K562 (cell line): ENCODE measurements at places on chromosomes 16 and 17. TPM values are rescaled to one million over a fixed set of nuclear protein-coding genes. Genes with fewer than 3 reads are reported as not detected.

Gene BAIAP3
- 1.5 and 4.5 TPM in 2 replicates for polyA plus RNA-seq

Gene NFATC2IP
- polyA plus RNA-seq: 73.7 and 80.9 TPM in 2 replicates

Gene HIC1
- polyA plus RNA-seq: 1.4 and 2.3 TPM in 2 replicates

Gene C1QTNF1
- polyA plus RNA-seq: not detected in 2 replicates

Gene MEIOB
- polyA plus RNA-seq: 136 and 153 TPM in 2 replicates

Gene SDK2
- polyA plus RNA-seq: not detected in 2 replicates

- no peaks in the 10 kb centered on the region for H3K4me1 ChIP-seq
- H3K27me3 ChIP-seq: no peaks in the 10 kb centered on the region
- H3K27ac ChIP-seq: no peak overlapping the region
- no peaks in the 10 kb centered on the region for H3K36me3 ChIP-seq
- no peak for DNase-seq
Observed at GRCh38 chr17:5893741-5894140, 176.4 kb upstream of the WSCD1 start.

DNA sequence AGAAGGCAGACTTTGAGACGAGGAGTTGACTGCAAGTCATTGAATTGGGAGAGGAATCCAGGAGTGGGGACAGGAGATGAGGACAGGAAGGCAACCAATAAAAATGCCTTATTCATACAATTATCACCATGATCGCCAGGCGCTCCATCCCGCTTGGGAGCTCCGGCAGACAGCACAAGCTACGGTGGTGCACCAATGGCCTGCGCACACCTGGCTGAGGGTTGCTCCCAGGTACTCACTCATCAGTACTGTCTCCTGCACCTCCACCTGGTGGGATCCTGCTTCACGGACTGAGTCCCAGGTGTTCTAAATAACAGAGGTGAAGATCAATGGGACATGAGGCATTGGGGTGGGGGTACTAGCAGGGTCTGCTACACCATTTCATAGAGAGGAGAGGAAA lies 160.0 kb upstream of the TNRC6C start:
- DNase-seq: no peak
- no peaks in the 10 kb centered on the region for H3K4me1 ChIP-seq
- H3K27me3 ChIP-seq: peaks cover 61% of the 10 kb centered on the region
- no peaks in the 10 kb centered on the region for H3K36me3 ChIP-seq
- H3K4me3 ChIP-seq: no peak overlapping the region
- no peak overlapping the region for H3K27ac ChIP-seq

DNA sequence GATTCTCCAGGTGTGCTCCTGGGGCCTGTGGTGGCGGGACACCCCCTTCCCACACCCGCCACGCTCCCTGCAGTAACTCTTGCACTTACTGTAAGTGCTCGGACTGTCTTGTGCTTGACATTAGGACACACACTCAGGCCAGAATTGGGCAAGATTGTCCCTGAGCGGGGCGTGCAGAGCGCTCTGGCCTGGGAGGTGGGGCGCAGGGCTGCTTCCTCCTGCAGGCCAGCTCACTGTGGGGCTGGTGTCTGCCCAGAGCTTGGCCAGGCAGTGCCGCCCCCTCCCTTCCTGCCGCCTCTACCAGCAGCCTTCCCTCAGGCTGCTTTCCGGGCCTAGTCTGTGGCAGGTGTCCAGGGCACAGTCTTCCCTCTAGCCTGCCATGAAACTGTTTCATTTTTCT lies 6.1 kb upstream of the ATP6V0C start:
- H3K27me3 ChIP-seq: no peaks in the 10 kb centered on the region
- H3K27ac ChIP-seq: no peak overlapping the region
- peaks cover 26% of the 10 kb centered on the region for H3K4me1 ChIP-seq

- no peak overlapping the region for H3K4me3 ChIP-seq
Observed at GRCh38 chr17:15185625-15185991, 79.5 kb downstream of the PMP22 start.

DNA sequence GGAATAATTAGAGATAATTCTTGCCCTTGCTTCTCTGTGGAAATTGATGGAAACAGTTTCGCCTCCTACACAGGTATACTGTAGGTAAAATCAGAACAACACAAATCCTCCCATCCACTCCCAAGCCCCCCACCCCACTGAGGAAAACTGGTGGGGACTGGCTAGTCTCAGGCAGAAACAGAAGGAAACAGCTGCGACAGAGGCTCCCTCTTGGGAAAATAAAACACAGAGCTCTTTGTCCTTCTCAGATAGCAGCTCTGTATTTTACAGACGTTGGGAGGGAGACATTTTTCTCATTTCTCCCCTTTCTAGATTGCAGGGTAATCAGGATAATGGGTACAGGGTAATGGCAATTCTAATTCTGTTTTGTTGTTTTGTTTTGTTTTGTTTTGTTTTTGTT lies 1.1 kb downstream of the SLFN13 start:
- H3K27me3 ChIP-seq: peaks cover 19% of the 10 kb centered on the region; the same call in 2 of the 3 replicates
- no peak overlapping the region for H3K4me3 ChIP-seq
- no peak overlapping the region for H3K27ac ChIP-seq
- no peaks in the 10 kb centered on the region for H3K4me1 ChIP-seq
- no peaks in the 10 kb centered on the region for H3K36me3 ChIP-seq
- DNase-seq: no peak

DNA sequence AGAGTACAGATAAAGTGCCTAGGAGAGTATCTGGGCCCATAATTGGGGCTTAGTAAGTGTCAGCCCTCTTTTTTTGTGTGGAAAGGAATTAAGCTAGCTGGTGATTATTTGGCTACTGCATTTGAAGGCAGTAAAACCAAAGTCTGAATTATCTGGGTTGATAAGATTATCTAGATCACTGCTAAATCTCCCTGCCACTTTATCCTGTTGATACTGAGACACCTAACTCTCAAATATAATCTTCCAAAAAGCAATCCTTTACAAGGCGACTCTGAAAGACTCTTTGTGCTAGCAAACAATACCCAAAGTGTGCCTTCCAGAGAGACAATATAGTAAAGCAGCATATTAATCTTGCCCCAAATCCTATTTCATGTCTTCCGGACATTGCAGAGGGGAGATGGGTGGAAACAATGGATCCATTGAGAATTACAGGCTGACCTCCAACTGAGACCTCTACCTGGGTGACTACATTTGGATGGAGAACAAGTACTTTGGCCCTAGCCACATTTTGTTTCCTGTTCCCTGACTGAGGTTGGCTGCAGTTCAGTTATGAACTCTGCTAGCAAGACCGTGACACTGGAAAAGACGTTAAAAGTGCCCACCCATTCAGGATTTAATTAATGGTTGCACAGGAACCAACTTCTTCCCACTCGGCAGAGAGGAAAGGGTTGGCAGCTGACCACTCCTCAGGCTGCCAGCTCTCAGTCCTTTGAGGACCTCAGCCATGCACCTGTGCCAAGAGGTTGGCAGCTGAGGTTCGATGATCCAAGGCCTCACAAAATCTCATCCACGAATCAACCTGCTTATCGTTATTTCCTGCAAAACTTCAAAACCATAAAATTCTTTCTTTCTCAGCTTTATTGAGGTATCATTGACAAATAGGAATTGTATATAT lies 72.6 kb downstream of the SYCE1L start:
- H3K36me3 ChIP-seq: no peaks in the 10 kb centered on the region
- H3K27ac ChIP-seq: no peak overlapping the region
- H3K4me3 ChIP-seq: no peak overlapping the region
- H3K27me3 ChIP-seq: no peaks in the 10 kb centered on the region
- DNase-seq: no peak

- no peak for DNase-seq
- no peak overlapping the region for H3K27ac ChIP-seq
- H3K4me1 ChIP-seq: peaks cover 21% of the 10 kb centered on the region
- H3K4me3 ChIP-seq: peak overlapping the region; percentile 44
Observed at GRCh38 chr16:56190677-56191155, 573 bp upstream of the GNAO1 start.

DNA sequence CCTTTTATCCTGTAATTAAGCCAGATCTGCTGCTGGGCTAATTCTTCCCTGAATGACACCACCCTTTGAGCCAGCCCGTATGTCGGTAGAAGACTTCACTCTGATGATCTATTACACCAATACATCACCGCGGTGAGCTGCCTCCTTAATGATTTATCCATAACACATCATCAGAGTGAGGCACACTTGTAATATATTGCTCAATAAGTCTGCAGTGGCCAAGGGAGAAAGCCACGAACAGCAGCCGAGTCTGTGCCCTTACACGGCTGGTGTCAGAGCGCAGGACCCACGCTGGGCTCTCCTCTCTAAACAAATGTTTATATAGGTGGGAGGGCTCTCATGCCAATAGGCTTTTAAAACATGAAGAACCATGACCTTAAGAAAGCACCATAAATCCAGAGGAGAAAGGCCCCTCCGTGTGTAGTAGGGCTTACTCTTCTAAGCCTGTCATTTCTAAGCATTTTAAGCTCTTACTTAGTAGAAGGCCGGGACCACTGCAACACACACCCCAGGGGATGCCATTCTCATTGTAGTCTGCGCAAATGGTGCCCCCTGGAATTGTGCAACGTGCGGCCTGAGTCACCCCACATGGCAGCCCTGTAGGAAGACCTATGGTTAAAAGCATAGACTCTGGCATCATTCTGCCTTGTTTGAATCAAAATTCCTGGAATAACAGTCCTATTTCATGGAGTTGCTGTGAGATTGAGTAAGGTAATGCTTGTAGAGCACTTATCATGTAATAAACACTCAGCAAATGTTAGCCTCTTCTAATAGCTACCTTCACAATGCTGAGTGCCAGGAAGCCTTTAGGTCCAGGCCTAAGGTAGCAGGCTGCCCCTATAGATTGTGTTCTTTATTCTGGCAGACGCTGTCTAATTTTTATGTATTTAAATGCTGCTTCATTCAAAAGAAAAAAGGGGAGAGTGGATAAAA lies 26.1 kb downstream of the MRPS23 start:
- peaks cover 25% of the 10 kb centered on the region for H3K27me3 ChIP-seq
- H3K27ac ChIP-seq: no peak overlapping the region
- H3K4me1 ChIP-seq: no peaks in the 10 kb centered on the region
- no peaks in the 10 kb centered on the region for H3K36me3 ChIP-seq
- H3K4me3 ChIP-seq: no peak overlapping the region
- DNase-seq: no peak

GRCh38 chr16:8458481-8459046 lies 131.7 kb downstream of the TMEM114 start:
- no peak overlapping the region for H3K4me3 ChIP-seq
- no peak overlapping the region for H3K27ac ChIP-seq
- peaks cover 3% of the 10 kb centered on the region; the same call in 1 of the 2 replicates for H3K27me3 ChIP-seq
- no peak for DNase-seq
- no peaks in the 10 kb centered on the region for H3K4me1 ChIP-seq

- DNase-seq: no peak
- H3K36me3 ChIP-seq: no peaks in the 10 kb centered on the region
Observed at GRCh38 chr17:56808503-56808902, 25.2 kb downstream of the C17orf67 start.

DNA sequence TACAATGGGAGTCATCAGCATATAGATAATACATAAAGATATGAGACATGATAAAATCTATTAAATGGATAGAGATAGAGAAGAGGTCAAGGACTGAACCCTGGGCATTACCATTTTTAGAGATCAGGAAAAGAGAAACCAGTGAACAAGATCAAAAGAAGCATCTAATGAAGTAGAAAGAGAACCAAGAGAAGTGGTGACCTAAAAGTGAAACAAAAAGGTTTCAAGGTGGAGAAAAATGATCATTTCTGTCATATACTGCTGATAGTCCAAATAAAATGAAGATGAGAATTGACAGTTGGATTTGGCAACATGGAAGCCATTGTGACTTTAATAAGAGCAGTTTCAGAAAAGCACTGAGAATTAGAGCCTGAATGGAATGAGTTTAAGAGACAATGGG lies 165.1 kb downstream of the PPM1E start:
- no peaks in the 10 kb centered on the region for H3K36me3 ChIP-seq
- no peaks in the 10 kb centered on the region; the same call in 2 of the 3 replicates for H3K4me1 ChIP-seq
- DNase-seq: no peak
- H3K27me3 ChIP-seq: no peaks in the 10 kb centered on the region
- no peak overlapping the region for H3K4me3 ChIP-seq

GRCh38 chr17:69326377-69327059 lies 415 bp downstream of the ABCA5 start:
- no peak overlapping the region; the same call in 2 of the 3 replicates for H3K27ac ChIP-seq
- no peaks in the 10 kb centered on the region for H3K27me3 ChIP-seq
- H3K36me3 ChIP-seq: no peaks in the 10 kb centered on the region

GRCh38 chr16:70437017-70437581 lies 1.8 kb downstream of the ST3GAL2 start:
- peak overlapping the region; percentile 94 for H3K4me3 ChIP-seq
- peak; percentile 83 for DNase-seq
- peaks cover 53% of the 10 kb centered on the region for H3K4me1 ChIP-seq
- peak overlapping the region; percentile 93 for H3K27ac ChIP-seq
- no peaks in the 10 kb centered on the region for H3K27me3 ChIP-seq

GRCh38 chr17:10210151-10210574 lies 11.8 kb upstream of the GAS7 start:
- no peak overlapping the region for H3K27ac ChIP-seq
- no peak for DNase-seq
- H3K36me3 ChIP-seq: no peaks in the 10 kb centered on the region
- no peak overlapping the region for H3K4me3 ChIP-seq
- H3K27me3 ChIP-seq: no peaks in the 10 kb centered on the region

DNA sequence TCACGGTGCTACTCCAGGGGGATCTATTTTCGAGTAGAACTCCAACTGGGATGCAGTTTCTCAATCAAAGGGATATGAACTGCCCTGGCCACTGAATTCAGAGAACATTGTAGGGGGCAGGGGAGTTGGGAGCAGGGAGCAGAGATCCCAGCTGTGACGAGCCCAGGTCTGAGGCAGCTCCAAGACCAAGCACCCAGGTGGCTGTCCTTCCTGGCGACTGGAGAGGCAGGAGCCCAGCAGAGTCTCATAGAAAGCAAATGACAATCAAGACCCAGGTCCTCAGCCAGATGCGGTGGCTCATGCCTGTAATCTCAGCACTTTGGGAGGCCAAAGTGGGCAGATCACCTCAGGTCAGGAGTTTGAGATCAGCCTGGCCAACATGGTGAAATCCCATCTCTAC lies 60.1 kb downstream of the TK2 start:
- no peak overlapping the region for H3K4me3 ChIP-seq
- no peak overlapping the region for H3K27ac ChIP-seq
- H3K4me1 ChIP-seq: peaks cover 6% of the 10 kb centered on the region
